Breast epithelium (tissue), 4 donors: ENCODE measurements at places on chromosomes 16 and 17.

DNA sequence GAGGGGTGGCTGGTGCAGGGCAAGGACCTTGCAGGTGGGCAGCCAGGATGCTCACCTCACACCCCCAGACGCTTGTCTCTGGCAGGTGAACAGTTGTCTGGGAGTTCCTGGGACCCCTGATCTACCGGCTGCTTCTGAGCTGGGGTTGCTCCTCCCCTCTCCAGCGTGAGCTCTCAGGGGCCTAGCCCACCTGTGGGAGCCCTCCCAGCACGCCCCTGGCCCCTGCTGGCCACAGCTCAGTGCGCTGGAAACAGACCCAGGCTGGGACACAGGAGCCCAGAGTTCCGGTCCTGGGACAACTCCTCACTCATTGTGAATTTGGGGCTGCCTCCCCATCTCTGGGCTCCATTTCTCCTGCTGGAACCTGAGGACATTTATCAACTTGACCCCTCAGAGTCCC lies 30.3 kb downstream of the ARHGAP23 start:
- no peak for DNase-seq

DNA sequence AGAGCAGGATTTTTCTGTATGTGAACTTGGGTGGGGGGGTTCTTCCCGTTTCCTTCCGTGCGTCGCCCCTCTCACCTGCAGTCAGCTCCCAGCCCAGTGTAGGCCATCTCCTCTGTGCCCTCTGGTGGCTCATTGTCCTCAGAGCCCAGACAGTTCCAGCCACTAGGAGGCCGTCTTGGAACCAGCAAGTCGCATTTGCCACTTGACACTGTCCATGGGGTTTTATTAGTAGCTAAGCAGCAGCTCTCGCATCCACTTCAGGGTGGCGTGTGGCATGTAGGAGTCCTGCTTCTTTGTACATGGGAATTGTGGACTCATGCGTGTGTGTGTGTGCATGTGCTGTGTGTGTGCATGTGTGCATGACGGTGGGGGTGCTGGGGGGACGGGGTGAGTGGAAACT lies 74.0 kb downstream of the SEC14L1 start:
- DNase-seq, result no peak

DNA sequence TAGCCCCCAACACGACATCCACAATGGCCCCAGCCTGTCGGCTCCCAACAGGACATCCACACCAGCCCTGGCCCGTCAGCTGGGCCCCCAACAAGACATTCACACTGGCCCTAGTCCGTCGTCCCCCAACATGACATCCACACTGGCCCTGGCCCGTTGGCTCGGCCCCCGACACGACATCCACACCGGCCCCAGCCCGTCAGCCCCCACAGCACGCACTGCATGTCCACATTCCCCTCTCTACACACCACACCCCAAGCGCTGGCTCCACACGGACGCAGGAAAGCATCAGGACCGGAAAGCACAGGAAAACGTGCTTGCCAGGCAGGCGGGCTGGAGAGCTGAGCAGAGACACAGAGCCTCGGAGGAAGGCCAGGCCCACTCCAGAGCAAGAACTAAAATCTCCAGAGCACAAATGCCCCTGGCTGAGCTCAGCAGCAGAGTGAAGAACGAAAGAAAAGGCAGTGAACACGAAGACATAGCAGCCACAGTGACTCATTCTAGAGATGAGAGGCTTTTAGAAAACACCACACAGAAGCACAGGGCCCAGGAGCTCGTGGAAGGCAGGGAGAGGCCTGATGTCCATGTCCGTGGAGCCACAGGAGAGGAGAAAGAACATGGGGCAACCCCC lies 50.6 kb downstream of the LMF1 start:
- DNase-seq, result no peak

DNA sequence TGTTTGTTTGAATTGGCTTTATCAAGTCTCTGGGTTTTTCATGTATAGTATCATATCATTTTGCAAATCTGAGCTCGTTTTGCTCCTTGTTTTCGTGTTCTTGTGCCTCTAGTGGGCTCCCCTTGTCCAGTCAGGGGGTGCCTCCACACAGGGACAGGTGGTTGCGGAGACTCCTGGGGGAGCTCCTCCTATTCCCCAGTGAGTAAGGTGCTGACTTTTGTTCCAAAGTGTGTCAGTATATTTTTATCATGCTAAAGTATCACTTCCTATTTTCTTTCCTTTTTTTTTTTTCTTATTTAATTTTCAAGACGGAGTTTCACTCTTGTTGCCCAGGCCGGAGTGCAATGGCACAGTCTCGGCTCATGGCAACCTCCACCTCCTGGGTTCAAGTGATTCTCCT lies 30.3 kb upstream of the IL17C start:
- no peak for DNase-seq

DNA sequence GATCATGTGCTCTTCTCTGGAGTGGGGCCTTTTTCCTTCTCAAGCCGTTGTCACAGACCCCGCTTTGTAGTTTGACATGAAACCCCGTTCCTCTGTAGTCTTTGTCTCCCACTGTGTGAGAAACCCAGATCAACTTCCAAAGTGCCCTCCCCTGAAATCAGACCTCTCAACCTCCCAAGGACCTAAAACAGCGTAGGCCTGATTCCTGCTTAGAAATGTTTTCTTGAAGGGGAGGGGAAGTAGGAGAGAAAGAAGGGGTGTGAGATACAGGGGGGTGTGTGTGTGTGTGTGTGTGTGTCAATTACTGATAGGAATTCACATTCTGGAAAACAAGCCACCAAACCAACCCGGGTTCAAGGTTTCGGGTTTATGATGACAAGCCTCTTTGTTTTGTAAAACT lies 1.4 kb downstream of the UBE2O start:
- DNase-seq, result no peak

DNA sequence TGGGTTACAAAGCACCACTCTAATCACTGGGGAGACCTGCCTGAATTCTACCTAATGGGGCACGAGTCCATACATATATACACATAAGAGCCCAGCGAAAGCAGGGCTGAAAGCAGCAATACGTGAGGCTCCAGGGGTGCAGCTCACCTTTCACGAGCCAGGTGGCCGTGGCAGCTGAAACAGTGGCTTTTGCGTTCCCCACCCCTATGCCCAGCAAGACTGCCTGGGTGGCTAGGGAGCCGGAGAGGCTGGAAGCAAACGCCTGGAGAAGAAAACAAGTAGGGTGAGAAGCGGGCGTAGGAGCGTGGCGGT lies 618 bp downstream of the RUSF1 start:
- DNase-seq, result no peak
